Bronchial smooth muscle cell (primary cell): ENCODE measurements at places on chromosomes 1 and 21. TPM values are rescaled to one million over a fixed set of nuclear protein-coding genes. Genes with fewer than 3 reads are reported as not detected.

RUNX1 gene
- 8.2 and 12.8 TPM in 2 replicates for total RNA-seq

DDX20 gene
- 6.8 and 8.8 TPM in 2 replicates for total RNA-seq

OR2G6 gene
- total RNA-seq, result not detected in 2 replicates

CACHD1 gene
- 1.9 and 2.1 TPM in 2 replicates for total RNA-seq

PAFAH2 gene
- 5.2 and 6.1 TPM in 2 replicates for total RNA-seq

TMEM52 gene
- total RNA-seq, result 0.32 TPM in 1 of 2 replicates, not detected in the other

KLHDC9 gene
- 2.0 and 2.3 TPM in 2 replicates for total RNA-seq
